Effector memory CD8-positive, alpha-beta T cell (primary cell): ENCODE measurements at places on chromosomes 6 and 20.
A peak's percentile ranks its signal among the peaks of the same experiment; 100 is the strongest.

DNA sequence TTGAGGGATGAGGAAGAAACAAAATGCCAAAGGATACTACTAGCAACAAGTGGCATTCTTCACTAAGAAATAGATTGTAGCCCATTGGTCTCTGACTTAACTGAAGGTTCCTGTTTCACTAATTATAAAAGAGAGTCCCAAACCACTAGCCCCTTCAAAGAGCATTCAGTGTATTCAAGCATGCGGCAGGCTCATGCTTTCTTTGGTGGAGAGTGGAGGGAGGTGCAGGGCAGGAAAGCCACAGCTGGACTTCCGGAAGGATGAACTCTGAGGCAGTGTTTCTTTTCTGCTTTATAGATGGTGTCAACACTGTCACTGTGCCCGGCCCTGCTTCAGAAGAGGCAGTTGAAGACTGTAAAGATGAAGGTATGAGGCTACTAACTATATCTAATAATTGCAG lies 636.1 kb downstream of the KIF16B start:
- H3K27me3 ChIP-seq, result no peaks in the 10 kb centered on the region
- H3K27ac ChIP-seq, result no peak overlapping the region
- H3K4me1 ChIP-seq, result no peaks in the 10 kb centered on the region
- H3K4me3 ChIP-seq, result no peak overlapping the region

DNA sequence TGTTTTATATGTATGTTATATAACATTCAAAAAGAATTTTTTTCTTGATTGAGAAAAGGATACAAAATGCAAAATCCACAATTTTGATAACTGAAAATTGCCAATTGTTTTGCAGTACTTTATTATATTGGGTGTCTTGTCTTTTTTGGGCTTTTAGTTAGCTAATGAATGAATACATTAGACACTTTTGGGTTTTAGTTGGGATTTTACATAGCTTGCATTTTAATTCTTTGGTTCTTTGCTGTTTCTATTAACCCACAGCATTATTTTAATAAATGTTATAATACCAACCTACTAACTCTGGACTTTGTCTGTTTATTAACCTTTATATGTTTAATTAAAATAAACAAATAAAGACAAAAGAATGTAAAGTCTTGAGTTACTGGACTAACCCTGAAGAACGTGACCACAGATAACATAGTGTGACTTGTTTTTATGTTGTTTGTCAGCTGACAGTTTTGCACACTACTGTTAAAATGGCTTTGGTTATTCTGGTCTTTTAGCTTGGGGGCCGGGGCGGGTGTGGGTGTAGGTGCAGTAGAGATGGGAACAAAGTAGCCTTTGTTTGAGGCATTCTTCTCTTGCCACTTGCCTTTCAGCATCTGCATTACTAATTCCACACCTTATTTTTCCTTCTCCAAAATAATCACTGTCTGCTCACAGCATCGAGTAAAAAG lies 159.1 kb downstream of the QKI start:
- H3K27ac ChIP-seq, result no peak overlapping the region
- no peak for DNase-seq
- H3K27me3 ChIP-seq, result no peaks in the 10 kb centered on the region
- peaks cover 21% of the 10 kb centered on the region for H3K36me3 ChIP-seq

- H3K27me3 ChIP-seq, result no peaks in the 10 kb centered on the region
- DNase-seq, result peak; percentile 47
- H3K4me1 ChIP-seq, result no peaks in the 10 kb centered on the region
- no peak overlapping the region for H3K27ac ChIP-seq
- peaks cover 84% of the 10 kb centered on the region for H3K36me3 ChIP-seq
- H3K4me3 ChIP-seq, result no peak overlapping the region
Measured at GRCh38 chr20:41095110-41095969, 42.0 kb upstream of the PLCG1 start.

- H3K27ac ChIP-seq, result no peak overlapping the region
- no peaks in the 10 kb centered on the region for H3K36me3 ChIP-seq
- DNase-seq, result no peak
- no peak overlapping the region for H3K4me3 ChIP-seq
Measured at GRCh38 chr20:10970109-10970508, 296.3 kb upstream of the JAG1 start.

DNA sequence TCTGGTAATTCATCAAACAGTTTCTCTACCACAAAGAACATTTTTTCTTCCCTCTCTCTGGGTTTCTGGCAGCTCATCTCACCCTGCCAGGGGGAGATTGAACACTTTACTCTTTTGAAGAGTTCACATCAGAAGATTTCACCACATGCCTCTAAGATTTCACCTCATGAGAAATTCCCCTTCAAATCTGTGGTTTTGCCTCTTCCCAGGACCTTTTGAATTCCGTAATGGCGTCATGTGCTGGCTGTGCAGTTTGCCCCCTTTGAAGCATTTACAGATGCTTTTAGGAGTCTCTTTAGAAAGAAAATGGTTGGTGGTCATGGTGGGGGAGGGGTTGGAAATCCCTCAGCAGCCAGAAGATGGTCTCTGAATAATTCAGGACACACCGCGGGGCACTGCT lies 486.1 kb downstream of the QKI start:
- DNase-seq, result no peak
- H3K4me3 ChIP-seq, result no peak overlapping the region
- H3K27ac ChIP-seq, result peak overlapping the region; percentile 10
- H3K4me1 ChIP-seq, result no peaks in the 10 kb centered on the region
- peaks cover 1% of the 10 kb centered on the region for H3K27me3 ChIP-seq
- H3K36me3 ChIP-seq, result no peaks in the 10 kb centered on the region

GRCh38 chr20:48275286-48276020 lies 490.2 kb upstream of the SULF2 start:
- H3K36me3 ChIP-seq, result no peaks in the 10 kb centered on the region
- H3K27me3 ChIP-seq, result peaks cover 54% of the 10 kb centered on the region
- no peak for DNase-seq
- no peak overlapping the region for H3K4me3 ChIP-seq
- H3K27ac ChIP-seq, result no peak overlapping the region

DNA sequence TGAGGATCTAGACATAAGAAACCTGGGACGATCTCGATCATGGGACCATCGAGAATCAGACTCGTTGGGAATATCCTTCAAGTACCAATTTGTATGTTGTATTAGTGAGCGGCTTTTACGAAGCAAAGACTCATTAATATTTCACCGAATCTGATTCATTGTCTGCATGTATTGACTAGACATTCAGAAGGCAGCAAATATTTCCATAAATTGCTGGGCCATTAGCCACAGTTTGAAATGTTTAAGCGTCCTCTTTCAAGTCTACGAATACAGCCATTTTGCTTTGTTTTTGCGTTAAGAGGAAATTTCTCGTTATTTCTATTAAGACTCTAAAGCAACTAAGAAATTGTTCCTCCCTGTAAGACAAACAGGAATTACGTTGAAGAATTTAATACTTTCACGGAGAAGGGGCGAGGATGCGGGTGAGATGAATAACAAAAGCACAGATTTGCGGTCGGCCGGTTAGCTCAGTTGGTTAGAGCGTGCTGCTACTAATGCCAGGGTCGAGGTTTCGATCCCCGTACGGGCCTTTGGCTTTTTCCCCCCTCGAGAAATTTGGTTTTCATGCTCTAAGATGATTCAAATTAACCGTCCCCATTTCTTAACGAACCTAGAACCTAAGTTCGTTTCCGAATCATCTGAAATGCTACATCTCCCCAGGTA lies 18.5 kb downstream of the POM121L2 start:
- no peak overlapping the region for H3K4me3 ChIP-seq
- H3K4me1 ChIP-seq, result peaks cover 6% of the 10 kb centered on the region
- DNase-seq, result no peak
- H3K36me3 ChIP-seq, result peaks cover 39% of the 10 kb centered on the region
- H3K27me3 ChIP-seq, result peaks cover 95% of the 10 kb centered on the region
- H3K27ac ChIP-seq, result no peak overlapping the region

DNA sequence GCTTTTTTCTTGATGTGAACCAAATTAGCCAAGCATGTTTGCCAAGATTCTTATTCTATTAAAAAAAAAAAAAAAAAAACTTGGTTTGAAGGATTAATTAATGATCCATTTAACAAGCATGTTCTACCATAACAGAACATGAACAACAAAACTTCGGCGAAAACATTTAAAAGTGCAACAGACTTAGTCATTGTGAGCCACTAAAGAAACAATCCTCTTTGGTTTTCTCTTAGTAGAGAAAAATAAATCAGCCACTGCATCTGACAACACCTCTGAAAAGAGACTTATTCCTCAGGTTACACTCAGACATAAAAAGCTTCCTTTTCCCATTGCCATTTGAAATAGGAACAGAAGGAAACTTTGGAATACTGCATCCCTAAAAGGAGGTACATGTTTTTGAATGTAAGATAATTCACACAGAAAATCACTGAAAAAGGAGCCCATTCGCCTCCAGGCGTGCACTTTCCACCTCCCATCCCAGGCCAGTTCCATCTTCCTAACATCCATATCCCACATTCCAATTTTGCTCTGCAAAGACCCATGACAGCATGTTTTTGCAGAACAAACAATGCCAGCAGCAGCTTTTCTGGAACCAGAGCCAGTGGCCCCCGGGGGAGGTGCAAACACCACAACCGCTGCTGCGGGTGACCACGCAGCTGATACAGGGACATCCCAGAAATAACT lies 79.5 kb downstream of the ZMYND8 start:
- H3K27ac ChIP-seq, result peak overlapping the region; percentile 41
- H3K4me3 ChIP-seq, result no peak overlapping the region
- no peaks in the 10 kb centered on the region for H3K27me3 ChIP-seq
- peaks cover 17% of the 10 kb centered on the region for H3K4me1 ChIP-seq
- peaks cover 65% of the 10 kb centered on the region for H3K36me3 ChIP-seq

GRCh38 chr6:12147557-12148316 lies 135.6 kb downstream of the HIVEP1 start:
- peaks cover 2% of the 10 kb centered on the region for H3K4me1 ChIP-seq
- peak overlapping the region; percentile 46 for H3K27ac ChIP-seq
- peaks cover 2% of the 10 kb centered on the region for H3K36me3 ChIP-seq
- DNase-seq, result no peak
- H3K4me3 ChIP-seq, result no peak overlapping the region

DNA sequence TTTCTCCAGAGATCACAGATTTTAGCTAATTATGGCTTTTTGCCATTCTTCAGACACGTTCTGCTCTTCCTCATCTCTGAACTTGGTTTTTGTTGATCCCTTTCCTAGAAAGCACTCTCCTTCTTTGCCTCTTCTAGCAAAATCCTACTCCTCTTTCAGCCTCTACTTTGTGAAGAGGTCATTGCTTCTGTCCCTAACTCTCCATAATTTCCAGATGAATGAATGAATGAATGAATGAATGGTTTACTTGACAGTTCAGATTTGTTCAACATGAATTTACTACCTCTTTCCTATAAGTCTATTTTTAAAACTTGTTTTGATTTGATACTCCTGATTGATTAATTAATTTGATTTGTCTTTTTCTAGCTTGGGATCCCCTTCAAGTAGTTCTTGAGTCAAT lies 94.0 kb upstream of the IFNGR1 start:
- no peak overlapping the region for H3K4me3 ChIP-seq
- H3K27me3 ChIP-seq, result no peaks in the 10 kb centered on the region
- no peak for DNase-seq
- no peak overlapping the region for H3K27ac ChIP-seq
- no peaks in the 10 kb centered on the region for H3K4me1 ChIP-seq

DNA sequence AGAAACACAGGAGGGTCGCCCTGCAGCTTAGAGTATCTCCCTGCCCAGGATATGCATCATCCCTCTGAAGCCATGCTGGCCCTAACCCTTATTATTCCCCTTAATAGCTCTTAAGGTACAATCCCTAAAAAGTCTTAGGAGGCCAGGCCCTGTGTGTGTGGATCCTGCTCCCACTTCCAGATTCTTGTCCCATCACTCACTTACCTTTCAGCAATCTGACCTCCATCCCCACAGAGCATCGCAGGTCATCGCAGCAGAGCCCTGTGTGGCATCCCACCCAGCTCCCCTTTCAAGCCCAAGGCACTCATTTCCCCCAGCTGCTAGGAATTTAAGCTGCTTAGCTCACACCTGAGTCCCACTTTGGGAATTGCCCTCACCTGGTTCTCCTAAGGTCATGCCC lies 223.8 kb upstream of the SMLR1 start:
- no peaks in the 10 kb centered on the region for H3K36me3 ChIP-seq
- peaks cover 8% of the 10 kb centered on the region for H3K4me1 ChIP-seq
- H3K4me3 ChIP-seq, result no peak overlapping the region
- H3K27ac ChIP-seq, result no peak overlapping the region
- no peak for DNase-seq

GRCh38 chr20:45842169-45842812 lies 8.7 kb downstream of the SNX21 start:
- H3K27ac ChIP-seq, result peak overlapping the region; percentile 15
- no peak for DNase-seq
- no peaks in the 10 kb centered on the region for H3K27me3 ChIP-seq

GRCh38 chr6:1729750-1730140 lies 120.0 kb downstream of the FOXC1 start:
- DNase-seq, result no peak
- H3K4me3 ChIP-seq, result no peak overlapping the region
- H3K27me3 ChIP-seq, result no peaks in the 10 kb centered on the region
- H3K4me1 ChIP-seq, result peaks cover 2% of the 10 kb centered on the region
- H3K27ac ChIP-seq, result no peak overlapping the region

DNA sequence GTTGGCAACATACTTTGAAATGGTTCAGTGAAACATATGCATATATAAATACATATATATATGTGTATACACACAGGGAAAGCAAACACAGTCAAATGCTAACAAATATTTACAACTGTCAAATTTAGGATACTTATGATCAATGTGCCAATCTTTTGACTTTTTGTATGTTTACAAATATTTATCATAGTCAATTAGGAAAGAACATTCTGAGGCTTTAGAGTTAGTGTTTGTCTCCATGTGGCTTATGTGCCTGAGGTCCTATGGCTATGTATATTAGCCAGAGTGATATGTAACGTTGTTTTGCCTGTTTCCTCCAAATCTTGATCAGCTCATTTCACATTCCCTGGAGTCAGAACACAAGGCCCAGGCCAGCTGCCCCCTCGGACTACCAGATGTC lies 126.5 kb upstream of the MAN1A1 start:
- no peaks in the 10 kb centered on the region for H3K27me3 ChIP-seq
- H3K4me3 ChIP-seq, result no peak overlapping the region
- no peak overlapping the region for H3K27ac ChIP-seq
- peaks cover 3% of the 10 kb centered on the region for H3K4me1 ChIP-seq
- H3K36me3 ChIP-seq, result no peaks in the 10 kb centered on the region

GRCh38 chr6:96089173-96089572 lies 73.4 kb downstream of the FUT9 start:
- no peak for DNase-seq
- no peaks in the 10 kb centered on the region for H3K27me3 ChIP-seq
- no peak overlapping the region for H3K4me3 ChIP-seq
- H3K4me1 ChIP-seq, result no peaks in the 10 kb centered on the region
- H3K27ac ChIP-seq, result no peak overlapping the region
- H3K36me3 ChIP-seq, result no peaks in the 10 kb centered on the region

DNA sequence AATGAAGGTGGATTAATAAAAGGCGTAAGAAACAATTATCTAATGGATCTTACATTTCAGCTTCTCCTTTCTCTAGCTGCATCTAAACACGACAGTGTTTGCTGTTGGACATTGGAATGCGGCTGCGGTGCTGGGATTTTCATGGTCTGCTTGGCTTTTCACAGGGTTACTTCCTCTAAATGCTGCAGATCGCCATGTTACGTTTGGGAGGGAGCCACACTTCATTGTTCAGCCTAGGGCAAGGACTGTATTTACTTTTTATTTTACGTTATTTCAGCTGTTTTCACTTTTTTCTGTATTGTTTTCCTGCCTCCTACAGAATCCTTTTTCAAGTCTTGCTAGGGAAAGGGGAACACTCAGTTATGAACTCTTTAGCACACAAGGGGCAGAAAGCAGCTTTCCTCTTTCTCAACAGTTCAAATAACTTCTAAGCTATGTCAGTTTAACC lies 97.9 kb upstream of the MTHFD1L start:
- no peak overlapping the region for H3K27ac ChIP-seq
- H3K4me1 ChIP-seq, result no peaks in the 10 kb centered on the region
- peaks cover 9% of the 10 kb centered on the region for H3K27me3 ChIP-seq
- H3K4me3 ChIP-seq, result no peak overlapping the region
